M059J (cell line): ENCODE measurements at places on chromosomes 4 and X.

- no peak for DNase-seq
Measured at GRCh38 chrX:18933617-18934016, 50.3 kb downstream of the PHKA2 start.

GRCh38 chr4:169160825-169161224, 109.9 kb downstream of the SH3RF1 start:
- DNase-seq, result no peak

DNA sequence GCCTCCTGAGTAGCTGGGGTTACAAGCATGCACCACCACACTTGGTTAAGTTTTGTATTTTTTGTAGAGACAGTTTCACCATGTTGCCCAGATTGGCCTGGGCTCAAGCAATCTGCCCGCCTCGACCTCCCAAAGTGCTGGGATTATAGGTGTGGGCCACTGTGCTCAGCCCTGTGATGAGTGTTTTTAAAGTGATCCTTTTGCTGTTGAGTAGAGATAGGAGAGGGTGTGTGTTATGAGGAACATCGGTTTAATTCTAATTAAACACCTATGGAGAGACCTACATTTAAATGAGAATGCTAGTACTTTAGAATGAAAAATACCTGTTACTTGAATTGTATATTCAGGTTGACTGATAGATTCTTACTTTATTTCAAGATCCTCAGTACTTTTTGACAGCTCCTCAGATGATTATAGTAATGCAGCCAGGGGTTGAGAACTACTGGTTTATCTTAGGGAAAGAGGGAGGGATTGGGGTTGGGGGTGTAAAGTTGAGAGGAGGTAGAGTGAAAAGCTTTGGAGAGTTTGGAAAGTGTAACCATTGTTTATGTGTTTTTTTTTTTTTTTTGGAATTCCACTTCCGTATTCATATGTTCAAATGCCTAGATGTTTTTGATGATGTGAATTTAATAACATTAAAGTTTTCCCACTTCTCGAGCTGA, 36.8 kb upstream of the DCK start:
- DNase-seq, result no peak

DNA sequence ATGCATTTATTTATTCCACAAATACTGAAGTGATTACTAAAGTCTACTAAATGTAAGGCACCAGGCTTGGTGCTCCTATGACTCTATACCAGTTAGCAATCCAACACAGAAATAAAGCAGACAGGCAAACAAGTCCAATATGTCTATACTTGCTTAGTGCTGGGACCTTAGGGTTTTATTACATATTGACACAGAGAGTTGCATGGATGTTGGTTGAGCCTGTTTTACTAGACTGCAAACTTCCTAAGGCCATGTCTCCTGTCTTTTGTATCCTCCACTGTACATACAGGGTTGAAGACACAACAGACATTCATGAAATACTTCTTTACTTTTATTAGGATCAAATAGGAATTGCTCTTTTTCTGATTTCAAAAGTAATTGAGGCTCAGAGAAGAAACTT, 69.0 kb downstream of the LNX1 start:
- DNase-seq, result no peak

GRCh38 chr4:159433337-159433736, 330.5 kb downstream of the RAPGEF2 start:
- no peak for DNase-seq
